ENCODE measurements at places on chromosomes 1 and 21.

DNA sequence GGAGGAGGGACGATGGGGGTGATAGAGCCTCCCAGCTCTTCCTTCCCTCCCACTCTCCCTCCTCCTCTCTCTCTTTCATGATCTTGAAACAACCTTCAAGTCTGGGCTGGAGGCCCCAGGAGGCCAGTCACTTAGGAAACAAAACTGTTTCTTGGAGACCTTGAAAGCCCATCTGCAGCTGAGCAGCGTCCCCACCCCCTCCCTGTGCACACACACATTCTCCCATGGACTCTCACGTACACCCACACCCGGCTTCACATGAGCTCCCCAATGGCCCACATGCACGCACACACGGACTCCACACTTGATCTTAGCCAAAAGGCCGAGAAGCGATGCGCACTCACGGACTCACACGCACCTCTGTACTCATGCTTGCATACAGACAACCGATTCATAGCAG lies 3.2 kb upstream of the ATP1A2 start:
- no peak for DNase-seq

GRCh38 chr1:100528871-100529270 lies 9.1 kb upstream of the GPR88 start:
- no peak for DNase-seq

DNA sequence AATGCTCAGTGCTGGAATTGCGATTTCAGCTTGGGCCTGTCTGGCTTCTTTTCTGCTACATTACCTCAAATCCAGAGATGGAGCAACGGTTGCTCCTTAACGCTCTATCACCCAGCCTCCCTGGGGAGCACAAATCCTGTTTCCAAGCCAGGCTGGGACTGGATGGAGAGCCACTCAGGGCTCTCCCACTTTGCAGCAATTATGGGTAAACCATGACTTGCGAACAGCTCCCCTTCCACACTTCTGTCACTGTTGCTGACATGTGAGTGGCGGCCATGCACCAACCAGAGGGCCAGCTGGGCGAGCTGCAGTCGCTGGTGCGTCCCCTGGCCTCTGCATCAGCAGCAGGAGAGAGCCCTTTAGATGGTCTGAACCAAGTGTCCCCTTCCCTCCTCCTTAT lies 65.1 kb upstream of the RAB4A start:
- no peak for DNase-seq

DNA sequence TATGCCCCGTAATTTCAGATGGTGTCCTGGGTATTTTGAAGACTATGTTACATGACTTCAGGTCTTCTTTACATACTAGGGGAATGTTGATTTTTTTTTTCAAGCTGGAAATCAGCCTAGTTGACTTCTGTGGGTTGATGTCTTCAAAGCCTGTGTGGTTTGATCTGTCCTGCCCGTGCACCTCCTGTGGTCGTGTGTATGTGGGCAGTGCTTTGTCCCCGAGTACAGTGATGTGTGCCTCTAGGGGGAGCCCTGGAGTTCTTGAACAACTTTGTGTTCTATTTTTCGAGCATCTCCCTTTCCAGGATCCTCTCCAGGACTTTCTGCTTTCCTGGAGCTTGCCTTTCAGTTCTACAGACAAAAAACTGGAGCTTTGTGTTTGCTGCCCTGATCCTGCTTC lies 28.9 kb downstream of the OBSCN start:
- DNase-seq: no peak

- no peak for DNase-seq
Observed at GRCh38 chr1:236673289-236673919, 12.9 kb upstream of the ACTN2 start.

GRCh38 chr1:28775121-28775942 lies 36.6 kb upstream of the OPRD1 start:
- peak; percentile 55 for DNase-seq

- DNase-seq: no peak
Observed at GRCh38 chr1:23772854-23773242, 5.4 kb upstream of the PITHD1 start.

GRCh38 chr1:115404911-115405310 lies 66.9 kb upstream of the NGF start:
- no peak for DNase-seq

DNA sequence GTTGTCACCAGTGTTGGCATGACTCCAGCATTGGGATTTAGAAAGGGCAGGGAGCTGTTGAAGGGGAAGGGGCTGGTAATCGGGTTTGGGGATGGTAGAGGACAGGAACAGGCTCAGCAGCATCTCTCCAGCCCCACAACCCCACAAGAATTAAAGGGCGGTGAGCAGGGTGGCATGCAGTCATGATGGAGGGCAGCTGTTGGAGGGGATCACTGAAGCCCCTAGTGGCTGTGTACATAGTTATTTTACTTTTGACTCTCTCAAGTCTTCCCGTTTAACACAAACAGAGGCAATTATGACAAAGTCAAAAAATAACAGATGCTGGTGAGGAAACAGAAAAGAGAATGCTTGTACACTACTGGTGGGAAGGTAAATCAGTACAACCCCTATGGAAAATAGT lies 213.8 kb downstream of the URB2 start:
- no peak for DNase-seq

- no peak for DNase-seq
Observed at GRCh38 chr1:23577056-23578004, 18.0 kb upstream of the ID3 start.

DNA sequence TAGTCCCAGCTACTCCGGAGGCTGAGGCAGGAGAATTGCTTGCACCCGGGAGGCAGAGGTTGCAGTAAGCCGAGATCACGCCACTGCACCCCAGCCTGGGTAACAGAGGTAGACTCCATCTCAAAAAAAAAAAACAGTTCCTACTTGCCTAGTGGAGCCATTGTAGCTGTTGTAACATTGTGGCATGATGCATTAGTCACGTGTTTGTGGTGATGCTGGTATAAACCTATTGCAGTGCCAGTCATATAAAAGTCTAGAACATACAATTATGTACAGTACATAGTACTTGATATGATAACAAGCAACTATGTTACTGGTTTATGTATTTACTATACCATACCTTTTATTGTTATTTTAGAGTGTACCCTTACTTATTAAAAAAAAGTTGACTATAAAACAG lies 16.2 kb downstream of the KYAT3 start:
- no peak for DNase-seq

DNA sequence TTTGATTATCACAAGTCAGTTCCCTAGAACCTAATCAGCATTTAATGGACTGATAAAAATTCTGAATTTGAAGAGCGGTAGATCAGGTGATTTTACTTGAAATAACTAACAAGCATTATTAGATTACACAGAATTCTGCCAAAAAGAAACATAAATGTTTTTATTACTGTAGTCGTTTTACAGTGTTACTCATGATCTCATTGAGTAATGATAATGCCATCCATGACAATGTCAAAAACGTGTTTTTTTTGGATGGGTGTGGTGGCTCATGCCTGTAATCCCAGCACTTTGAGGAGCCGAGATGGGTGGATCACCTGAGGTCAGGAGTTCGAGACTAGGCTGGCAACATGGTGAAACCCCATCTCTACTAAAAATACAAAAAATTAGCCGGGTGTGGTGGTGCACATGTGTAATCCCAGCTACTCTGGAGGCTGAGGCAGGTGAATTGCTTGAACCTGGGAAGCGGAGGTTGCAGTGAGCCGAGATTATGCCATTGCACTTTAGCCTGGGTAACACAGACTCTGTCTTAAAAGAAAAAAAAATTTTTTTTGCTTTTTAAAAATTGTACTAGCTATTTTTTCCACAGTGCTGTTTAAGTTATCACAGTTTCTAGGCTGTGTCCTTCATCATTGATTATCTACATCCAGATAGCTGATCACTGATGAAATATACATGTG lies 56.6 kb downstream of the LAMC1 start:
- DNase-seq: no peak

- no peak for DNase-seq
Observed at GRCh38 chr1:111789666-111790316, 34.1 kb downstream of the DDX20 start.

DNA sequence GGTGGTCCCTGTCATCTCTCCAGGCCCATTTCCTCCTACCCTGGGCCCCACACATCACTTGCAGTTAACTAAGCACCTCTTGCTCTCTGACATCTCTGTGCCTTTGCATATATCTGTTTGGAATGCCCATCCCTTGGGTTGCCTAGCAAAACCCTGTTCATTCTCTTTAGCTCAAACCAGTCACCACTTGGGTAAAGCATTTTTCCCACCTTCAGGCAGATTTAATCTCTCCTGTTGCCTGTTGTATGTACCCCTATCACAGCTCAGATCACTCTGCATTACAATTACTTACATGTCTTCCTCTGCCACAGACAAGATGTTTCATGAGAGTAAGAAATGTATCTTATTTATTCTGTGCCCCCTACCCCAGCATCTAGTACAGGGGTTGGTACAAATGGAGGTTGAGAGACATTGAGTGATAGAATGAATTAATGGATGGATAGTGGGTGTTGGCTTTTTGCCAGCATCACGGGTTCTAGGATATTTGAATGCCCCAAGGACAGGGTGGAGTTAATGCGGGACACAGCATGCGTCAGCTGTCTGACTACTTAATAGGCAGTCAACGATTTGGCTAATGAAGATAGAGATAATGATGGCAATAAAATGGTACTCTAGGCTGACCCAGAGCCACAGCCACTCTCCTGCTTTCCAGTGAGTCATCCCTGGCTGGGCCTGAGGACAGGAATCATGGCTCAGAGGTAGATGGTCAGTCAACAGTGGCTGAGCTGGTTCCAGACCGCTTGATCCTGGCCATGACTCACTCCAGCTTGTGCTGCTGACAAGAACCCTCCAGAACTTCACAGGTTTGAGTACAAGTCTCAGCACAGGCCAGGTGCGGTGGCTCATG lies 6.5 kb downstream of the NR0B2 start:
- DNase-seq: peak; percentile 29

DNA sequence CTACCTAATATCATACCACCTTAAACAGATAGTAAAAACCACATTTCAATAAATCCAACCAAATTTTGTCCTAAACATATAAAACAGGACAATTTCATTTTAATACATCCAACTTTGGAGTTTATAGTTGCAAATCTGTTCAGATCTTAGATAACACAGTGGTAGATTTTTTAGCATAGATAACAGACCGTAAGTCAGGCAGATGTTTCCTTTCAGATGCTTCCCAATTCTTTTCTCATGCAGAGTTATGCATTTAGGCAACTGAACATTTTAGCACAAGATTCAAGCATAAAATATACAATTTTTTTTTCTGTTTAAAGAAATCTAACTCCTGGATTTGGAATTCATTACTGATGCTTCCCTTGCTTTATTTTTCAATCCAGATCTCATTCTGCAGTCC lies 156.5 kb upstream of the ZNHIT6 start:
- no peak for DNase-seq

Data from NCI-H774 (cell line).